ENCODE measurements at places on chromosomes 3 and 15.

DNA sequence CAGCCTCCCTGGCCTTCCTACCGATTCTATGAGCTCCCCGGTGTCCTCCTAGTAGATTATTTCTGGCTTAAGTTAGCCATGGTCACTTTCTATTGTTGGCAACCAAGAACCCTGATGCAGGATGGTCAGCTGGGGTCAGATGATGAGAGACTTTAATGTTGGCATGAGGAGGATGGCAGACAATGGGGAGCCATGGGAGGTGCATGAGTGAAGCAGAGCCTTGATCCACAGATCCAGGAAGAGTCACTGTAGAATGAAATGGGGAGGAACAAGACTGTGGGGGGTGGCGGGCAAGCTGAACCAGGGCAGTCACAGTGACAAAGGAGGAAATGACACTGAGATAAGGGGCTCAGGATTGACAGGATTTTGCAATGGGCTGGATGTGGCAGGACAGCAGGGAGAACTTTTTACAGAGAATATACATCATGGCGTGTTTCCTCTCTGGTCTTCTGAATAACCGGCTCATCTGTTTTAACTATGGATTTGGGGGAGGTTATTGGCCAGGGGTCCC, 60.9 kb downstream of the RPLP1 start:
- DNase-seq: peak; percentile 1

DNA sequence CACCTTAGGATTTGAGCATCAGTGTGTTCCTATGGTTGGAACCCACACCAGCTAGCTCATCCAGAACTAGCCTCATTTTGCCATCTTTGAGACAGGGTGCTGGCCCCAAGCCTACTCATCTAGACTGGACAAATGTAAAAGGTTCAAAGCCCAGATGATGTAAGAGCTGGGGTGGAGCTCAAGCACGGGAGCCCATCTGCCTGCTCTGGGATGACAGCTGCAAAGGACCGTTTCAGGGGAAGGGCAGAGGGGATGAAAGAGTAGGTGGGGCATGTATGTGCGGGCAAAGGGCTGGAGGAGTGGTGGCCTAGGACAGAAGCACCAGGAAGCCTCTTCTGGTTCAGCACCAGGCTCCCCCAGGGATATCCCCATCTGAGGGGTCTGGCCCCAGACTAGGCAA, 15.8 kb downstream of the CLK3 start:
- no peak for DNase-seq

- no peak for DNase-seq
Measured at GRCh38 chr15:48792408-48792807, 18.5 kb downstream of the CEP152 start.

DNA sequence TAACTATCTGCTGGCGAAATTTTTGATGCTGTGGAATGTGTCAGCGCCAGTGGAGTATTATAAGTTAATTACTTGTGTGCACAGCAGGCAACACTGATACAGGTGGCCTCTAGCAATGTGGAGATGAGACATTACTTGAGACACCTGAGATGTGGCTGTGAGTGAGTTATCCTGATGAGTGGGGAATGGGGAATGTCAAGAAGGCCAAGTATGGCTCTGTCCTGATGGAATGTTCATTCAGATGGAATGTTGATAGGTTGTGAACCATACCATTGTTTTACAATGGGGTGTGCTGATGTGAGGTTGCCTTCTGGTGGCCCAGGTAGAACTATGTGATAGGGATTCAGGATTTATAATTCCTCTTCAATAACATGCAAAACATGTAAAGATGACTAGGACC, 404.8 kb downstream of the PTPRG start:
- no peak for DNase-seq

- DNase-seq: no peak
Measured at GRCh38 chr3:67593761-67594234, 60.6 kb downstream of the SUCLG2 start.

DNA sequence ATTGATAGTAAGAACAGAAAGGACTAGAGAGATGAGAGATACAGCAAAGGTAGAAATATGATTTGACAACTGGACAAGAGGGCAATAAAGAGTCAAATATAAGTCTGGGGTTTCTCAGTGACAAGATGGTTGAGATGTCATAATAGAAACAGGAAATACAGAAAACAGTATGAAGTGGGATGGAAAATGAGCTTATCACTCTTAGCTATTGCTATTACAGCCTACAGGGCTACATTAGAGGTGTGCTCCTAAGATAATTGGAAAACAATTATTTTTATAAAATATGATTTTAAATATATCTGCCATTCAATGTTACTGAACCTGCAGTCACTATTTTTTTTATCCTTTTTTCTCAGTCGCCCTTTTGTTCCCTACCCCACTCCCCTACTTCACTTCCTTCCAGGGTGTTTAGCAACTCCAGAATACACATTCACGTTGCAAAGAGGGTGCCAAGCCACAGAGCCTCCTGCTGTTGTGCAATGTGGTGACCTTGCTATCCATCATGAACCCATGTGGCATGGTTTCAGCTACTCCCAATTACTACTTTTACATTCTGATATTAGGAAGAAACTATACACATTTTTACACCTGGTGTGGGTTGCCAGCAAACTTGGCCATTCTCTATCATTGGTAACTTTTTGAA, 6.0 kb downstream of the NRG4 start:
- peak; percentile 63 for DNase-seq

DNA sequence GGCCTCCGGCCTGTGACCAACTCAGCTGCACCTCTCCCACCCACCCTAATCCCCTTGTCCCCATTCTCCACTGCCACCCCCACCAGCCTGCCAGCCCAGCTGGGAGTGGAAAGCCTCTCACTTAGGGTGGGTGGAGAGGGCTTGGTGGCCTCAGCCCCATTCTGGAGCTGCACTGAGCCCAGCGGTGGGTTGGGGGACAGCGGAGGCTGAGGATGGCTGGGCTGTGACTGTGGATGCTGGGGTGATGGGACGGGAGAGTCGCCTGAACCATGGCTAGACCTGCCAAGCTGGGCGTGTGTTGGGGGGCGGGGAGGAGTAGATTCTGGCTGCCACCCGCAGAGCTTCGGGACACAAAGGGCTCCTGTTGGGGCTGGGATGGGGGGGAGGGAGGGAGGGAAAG, 1.8 kb downstream of the CLCN2 start:
- DNase-seq: no peak

GRCh38 chr3:49161808-49162530, 4.2 kb downstream of the CCDC71 start:
- no peak for DNase-seq

GRCh38 chr15:88454867-88455810, 12.0 kb downstream of the MRPL46 start:
- DNase-seq: no peak

- DNase-seq: no peak
Measured at GRCh38 chr15:67164811-67165253, 89.6 kb downstream of the AAGAB start.

- no peak for DNase-seq
Measured at GRCh38 chr3:180990505-180990904, 969 bp upstream of the DNAJC19 start.

GRCh38 chr3:120550546-120550945, 45.6 kb upstream of the NDUFB4 start:
- no peak for DNase-seq

DNA sequence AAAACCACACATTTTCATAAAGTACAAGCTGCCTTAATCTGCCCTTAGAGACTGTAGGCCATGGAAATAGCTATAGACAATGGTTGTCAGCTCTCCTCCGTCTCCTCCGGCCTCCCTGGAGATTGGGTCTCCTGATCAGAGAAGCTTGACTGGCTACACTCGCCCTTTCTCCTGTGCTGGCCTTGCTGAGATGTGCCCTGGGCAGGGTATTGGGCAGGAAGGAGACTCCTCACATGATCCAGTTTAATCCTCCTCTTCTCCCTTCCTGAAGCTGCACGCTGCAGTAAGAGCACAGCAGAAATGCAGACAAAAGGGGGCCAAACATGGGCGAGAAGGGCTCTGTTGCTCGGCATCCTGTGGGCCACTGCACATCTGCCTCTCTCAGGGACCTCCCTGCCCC, at the start of gene SLC24A5:
Gene SLC24A5, plus strand, starts transcription at position 246 of the 400 bp plus-strand sequence. Its CDS starts 55 bp downstream, at position 301.
- no peak for DNase-seq

GRCh38 chr15:69288531-69289341, 10.0 kb upstream of the PAQR5 start:
- DNase-seq: no peak

GRCh38 chr3:192727032-192727847, at the start of gene FGF12:
TSS of gene FGF12 (minus strand) at chr3:192727541.
- DNase-seq: no peak

DNA sequence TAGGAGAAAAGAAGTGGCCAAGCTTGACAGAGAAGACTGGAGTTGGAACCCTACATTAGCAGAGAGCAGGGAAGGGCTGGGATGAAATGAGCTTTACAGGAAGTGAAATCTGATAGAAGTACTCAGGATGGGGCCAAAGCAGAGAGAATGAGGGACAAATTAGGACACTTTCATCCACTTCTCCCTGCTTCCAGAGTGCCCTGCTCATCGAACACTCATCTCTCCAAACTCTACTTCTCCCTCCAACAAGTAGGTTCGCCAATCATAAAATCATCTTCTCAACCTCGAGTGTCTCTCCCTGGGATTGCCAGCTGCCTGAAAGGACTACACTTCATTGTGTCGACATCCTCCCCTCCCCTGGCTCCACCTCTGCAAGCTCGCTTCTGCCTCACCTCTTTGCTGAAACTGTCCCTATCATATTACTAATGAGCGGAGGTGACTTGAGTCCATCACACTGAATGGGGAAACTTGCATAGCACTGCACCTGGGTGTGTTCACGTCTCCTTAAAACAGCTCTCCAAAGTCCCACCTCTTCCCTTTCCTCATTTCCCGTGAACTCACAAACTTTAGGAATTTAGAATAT, 365.8 kb downstream of the FOXP1 start:
- no peak for DNase-seq

DNA sequence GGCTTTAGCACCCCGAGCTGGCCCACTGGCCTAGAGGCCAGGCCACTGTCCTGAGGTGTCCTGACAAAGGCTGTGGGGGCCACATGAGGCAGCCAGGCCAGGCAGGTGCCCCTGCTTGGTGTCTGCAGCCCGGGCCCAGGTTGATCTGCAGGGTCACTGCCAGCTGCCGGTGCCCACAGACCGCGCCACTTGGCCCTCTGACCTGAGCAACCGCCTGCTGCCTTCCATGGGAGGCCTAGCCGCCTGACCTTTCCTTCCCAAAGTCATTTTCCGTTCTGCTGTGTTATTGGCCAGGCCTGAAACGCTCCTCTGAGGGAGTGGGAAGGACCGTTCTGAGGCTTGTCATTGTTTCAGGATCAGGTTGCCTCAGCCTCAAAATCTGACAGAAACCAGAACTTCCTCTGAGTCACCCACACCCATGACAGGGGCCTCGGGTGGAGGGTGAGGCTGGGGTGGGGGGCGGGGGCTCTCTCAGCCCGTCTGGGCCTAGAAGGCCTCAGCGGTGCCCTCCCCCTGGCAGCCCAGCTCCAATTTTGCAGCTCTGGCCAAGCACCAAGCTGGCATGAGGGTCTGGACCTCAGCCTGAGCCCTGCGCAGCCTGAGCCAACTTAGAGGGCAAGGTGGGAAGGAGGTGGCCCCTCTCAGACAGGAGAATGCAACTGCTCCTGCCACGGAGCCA, 140.7 kb upstream of the MEF2A start:
- no peak for DNase-seq

GRCh38 chr3:169260296-169260695, 403.2 kb downstream of the MECOM start:
- no peak for DNase-seq

- no peak for DNase-seq
Measured at GRCh38 chr3:188326111-188326510, 172.2 kb downstream of the LPP start.

- DNase-seq: no peak
Measured at GRCh38 chr3:188282871-188283270, 128.9 kb downstream of the LPP start.

DNA sequence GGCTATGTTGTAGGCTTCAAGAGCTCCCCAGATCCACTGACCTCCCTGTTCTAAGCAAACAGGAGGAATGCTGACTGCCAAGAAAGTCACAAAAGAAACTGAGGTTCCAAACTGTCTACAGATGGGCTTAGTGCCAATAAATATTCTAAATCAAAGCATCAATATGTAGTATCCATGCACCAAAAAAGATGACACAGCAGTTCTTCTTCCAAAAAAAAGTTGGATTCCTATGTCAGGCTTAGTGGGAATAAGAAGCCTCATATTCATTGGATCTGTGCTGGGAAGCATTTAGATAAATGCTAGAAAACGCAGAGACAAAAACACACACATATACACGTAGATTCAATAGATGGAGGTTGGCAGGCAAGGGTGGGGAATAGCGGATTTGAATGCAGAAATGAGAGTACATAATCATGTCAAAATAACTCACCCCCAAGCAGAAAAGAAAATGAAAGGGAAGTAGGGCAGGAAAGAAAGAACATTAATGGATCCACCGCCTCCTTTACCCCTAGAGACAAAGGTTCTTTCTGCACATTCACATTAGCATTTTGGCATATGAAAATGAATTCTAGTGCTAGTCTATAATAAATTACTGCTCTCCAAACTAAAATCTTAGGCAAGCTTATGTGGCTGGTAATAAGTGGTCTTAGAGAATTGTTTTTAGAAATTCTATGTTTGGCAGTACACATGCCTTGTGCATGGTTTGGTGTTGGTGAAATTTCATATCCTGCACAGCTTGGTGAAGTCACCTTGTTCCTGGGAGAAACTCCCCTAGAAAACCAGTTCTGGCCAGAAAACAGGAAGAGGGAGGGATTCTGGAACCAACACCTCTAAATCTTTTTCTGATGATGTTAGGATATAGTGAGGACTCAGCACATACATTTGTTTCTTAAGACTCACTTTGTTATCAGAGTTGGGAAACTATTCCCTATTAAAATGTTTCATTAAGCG, 283.4 kb downstream of the LSAMP start:
- no peak for DNase-seq

GRCh38 chr3:106161246-106161645, 292.4 kb upstream of the CBLB start:
- DNase-seq: no peak

- no peak for DNase-seq
Measured at GRCh38 chr3:13204177-13204581, 130.9 kb upstream of the IQSEC1 start.

DNA sequence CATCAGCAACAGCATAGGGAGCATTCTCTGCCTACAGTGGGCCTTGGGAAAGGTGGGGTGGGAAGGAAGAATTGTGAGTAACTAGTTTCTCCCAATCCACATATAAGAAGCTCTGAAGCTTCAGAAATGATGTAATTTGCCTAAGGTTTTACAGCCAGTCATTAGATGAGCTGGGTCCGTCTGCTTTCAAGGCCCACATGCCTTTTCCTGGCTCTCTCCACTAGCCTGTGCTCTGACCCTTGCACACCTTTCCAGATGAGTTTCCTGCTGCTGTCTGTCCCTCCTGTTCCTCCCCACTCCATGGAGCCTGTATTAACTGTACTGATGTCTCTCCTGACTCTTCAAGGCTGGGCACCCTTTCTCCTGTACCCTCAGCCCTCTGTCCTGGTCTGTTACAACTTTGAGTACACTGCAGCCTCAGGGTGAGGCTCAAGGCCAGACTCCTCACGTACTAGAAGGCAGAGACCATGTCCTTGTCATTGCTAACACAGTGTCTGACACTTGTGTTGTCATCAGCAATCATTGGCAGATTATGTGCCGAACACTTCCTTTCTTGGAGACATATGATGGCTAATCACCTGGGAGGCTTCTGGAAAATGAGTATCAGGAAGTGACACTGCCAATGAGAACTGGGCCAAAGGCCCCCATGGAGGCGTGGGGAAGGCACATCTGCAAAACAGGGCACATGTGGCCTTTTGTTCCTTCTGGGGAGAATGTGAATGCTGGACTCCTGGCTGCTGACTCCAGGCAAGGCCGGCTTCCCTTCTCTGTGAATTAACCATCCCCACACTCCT, 6.6 kb downstream of the TM6SF1 start:
- no peak for DNase-seq
